ENCODE measurements at places on chromosomes 11 and 22. TPM values are rescaled to one million over a fixed set of nuclear protein-coding genes. Genes with fewer than 3 reads are reported as not detected.

GRCh38 chr22:50314455-50315288, 7.2 kb upstream of the PLXNB2 start:
- DNase-seq = peak; percentile 90
- peak overlapping the region; percentile 79 for H3K4me3 ChIP-seq
- peaks cover 22% of the 10 kb centered on the region for H3K4me1 ChIP-seq
- H3K27ac ChIP-seq = peak overlapping the region; percentile 91
- H3K36me3 ChIP-seq = no peaks in the 10 kb centered on the region

DNA sequence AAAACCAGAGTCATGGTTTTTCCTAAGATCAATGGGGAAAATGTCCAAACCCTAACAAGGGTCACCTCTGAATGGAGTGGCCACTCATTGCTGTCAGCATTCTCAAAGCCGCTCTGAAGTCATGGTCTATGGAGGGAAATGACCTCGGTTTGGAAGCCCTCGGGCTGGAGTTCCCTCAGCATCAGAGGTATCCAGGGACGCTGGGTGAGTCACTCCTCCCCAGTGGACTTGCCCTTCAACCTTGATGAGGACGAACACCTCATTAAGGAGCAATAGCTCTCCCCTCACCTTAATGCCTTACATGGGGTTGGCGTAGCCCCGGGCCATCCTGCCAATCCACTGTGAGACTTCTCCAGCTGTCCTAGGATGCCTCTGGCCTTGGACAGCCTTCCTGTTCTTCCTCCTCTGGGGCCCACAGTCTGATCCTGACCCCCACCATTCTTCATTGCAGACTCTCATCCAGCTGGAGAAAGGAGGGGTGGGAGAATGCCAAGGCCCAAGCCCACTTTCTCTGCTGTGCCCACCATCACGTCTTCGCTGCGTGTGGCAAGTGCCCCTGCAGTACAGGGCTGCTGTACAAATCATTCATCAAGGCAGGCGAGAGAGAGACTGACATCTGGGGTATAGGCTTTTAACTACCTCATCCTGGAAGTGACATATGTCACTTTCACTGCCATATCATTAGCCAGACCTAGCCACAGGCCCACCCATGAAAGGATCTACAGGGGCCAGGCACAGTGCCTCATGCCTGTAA, 25.4 kb upstream of the MYH9 start:
- H3K27ac ChIP-seq = no peak overlapping the region
- peaks cover 40% of the 10 kb centered on the region for H3K4me1 ChIP-seq
- H3K36me3 ChIP-seq = no peaks in the 10 kb centered on the region
- no peak overlapping the region for H3K4me3 ChIP-seq
- no peak for DNase-seq

- H3K27ac ChIP-seq = no peak overlapping the region
- no peak for DNase-seq
- peaks cover 5% of the 10 kb centered on the region for H3K27me3 ChIP-seq
- no peaks in the 10 kb centered on the region for H3K4me1 ChIP-seq
Measured at GRCh38 chr11:112812729-112813128, 148.5 kb upstream of the NCAM1 start.

- H3K27me3 ChIP-seq = no peaks in the 10 kb centered on the region
- peaks cover 8% of the 10 kb centered on the region for H3K36me3 ChIP-seq
- no peak for DNase-seq
- H3K4me1 ChIP-seq = peaks cover 7% of the 10 kb centered on the region
- no peak overlapping the region for H3K27ac ChIP-seq
Measured at GRCh38 chr22:29936186-29936585, 53.2 kb downstream of the MTMR3 start.

DNA sequence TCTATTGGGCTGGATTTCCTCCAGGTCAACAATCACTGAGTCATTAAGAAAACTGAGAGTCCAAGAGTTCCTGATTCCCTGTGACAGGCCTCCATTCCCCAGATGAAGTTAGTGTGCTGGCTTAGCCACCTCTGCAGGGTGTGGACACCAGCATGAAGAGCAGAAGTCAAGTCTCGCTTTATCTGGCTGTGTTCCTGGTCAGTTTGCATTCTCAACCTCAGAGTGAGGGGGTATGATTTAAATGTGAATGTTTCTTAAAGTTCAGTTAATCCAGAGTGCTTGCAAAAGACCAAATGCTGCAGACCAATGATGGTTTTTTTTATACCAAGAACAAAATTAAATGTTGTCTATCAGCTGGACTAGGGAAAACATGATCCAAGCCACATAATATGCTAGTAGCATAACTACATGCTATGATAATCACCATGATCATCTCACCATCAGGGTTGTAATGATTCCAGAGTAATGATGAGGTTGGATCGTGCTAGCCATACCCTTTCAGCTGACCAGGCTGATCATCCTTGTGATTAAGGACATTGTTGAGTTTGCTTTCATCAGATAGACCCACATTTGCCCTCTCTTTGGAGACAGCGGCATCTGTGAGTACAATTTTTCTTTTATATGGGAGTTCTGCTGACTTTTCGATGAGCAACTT, 145.8 kb upstream of the ARHGAP20 start:
- H3K4me1 ChIP-seq = no peaks in the 10 kb centered on the region
- peaks cover 4% of the 10 kb centered on the region for H3K27me3 ChIP-seq
- no peak overlapping the region for H3K4me3 ChIP-seq
- no peak overlapping the region for H3K27ac ChIP-seq
- no peaks in the 10 kb centered on the region for H3K36me3 ChIP-seq
- DNase-seq = no peak

DNA sequence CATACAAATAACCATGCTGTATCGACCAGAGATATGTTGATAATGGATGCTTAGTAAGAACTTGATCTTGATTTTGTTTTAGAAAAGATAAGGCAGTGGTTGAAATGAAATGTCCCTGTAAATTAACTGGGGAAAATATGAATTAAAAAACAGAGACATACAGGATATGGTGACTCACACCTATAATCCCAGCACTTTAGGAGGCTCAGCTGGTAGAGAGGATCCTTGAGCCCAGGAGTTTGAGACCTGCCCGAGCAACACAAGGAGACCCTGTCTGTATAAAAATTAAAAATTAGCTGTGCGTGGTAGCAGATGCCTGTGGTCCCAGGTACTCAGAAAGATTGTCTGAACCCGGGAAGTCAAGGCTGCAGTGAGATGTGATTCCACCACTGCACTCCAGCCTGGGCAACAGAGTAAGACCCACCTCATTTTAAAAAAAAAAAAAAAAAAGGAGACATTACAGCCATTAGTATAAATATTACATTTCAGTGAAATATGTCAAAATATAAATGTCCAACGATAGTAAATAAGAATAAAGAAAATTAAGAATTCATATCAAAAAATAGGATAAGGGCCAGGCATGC, 4.6 kb downstream of the PICALM start:
- peak overlapping the region; percentile 34 for H3K4me3 ChIP-seq
- H3K27me3 ChIP-seq = no peaks in the 10 kb centered on the region
- H3K4me1 ChIP-seq = peaks cover 67% of the 10 kb centered on the region
- peaks cover 44% of the 10 kb centered on the region for H3K36me3 ChIP-seq

- DNase-seq = no peak
- peaks cover 10% of the 10 kb centered on the region for H3K27me3 ChIP-seq
- H3K4me1 ChIP-seq = peaks cover 4% of the 10 kb centered on the region
- H3K27ac ChIP-seq = no peak within 1 kb of the TSS
- H3K36me3 ChIP-seq = peaks cover 18% of the 10 kb centered on the region
- no peak within 1 kb of the TSS for H3K4me3 ChIP-seq
Measured at GRCh38 chr11:62689421-62690183, at the start of gene LRRN4CL. TSS of gene LRRN4CL (minus strand) at chr11:62689530. CDS start at chr11:62688508, 1,022 bp downstream.

- peaks cover 39% of the 10 kb centered on the region for H3K27me3 ChIP-seq
- no peaks in the 10 kb centered on the region for H3K36me3 ChIP-seq
- no peak overlapping the region for H3K4me3 ChIP-seq
- no peaks in the 10 kb centered on the region for H3K4me1 ChIP-seq
Measured at GRCh38 chr22:20656902-20657836, 116.7 kb upstream of the SERPIND1 start.

- H3K36me3 ChIP-seq = peaks cover 22% of the 10 kb centered on the region
- no peak for DNase-seq
- H3K4me1 ChIP-seq = no peaks in the 10 kb centered on the region
Measured at GRCh38 chr22:26700886-26701285, 43.5 kb downstream of the MIAT start.

GRCh38 chr11:47480762-47481161, 31.8 kb upstream of the RAPSN start:
- no peaks in the 10 kb centered on the region for H3K4me1 ChIP-seq
- H3K4me3 ChIP-seq = no peak overlapping the region
- H3K36me3 ChIP-seq = peaks cover 71% of the 10 kb centered on the region
- no peak for DNase-seq

GRCh38 chr11:17385926-17386325, 2.5 kb downstream of the KCNJ11 start:
- H3K36me3 ChIP-seq = no peaks in the 10 kb centered on the region
- peaks cover 17% of the 10 kb centered on the region for H3K4me1 ChIP-seq
- no peak overlapping the region for H3K4me3 ChIP-seq
- H3K27me3 ChIP-seq = peaks cover 6% of the 10 kb centered on the region
- H3K27ac ChIP-seq = peak overlapping the region; percentile 43
- DNase-seq = no peak

DNA sequence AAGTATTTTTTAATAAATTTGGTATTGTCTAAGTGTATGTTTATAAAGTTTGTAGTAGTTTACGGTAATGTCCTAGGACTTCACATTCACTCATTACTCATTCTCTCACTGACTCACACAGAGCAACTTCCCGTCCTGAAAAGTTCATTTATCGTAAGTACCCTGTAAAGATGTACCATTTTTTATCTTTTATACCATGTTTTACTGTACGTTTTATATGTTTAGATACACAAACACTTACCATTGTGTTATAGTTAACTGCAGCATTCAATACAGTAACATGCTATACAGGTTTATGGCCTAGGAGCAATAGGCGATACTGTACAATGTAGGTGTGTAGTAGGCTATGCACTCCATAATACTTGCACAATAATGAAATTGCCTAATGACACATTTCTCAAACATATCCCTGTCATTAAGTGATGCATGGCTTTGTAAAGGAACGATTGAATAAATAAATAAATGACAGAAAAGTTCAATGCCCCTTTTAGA, 12.5 kb upstream of the CARD18 start:
- H3K4me3 ChIP-seq = no peak overlapping the region
- no peak for DNase-seq
- H3K36me3 ChIP-seq = no peaks in the 10 kb centered on the region

- H3K27me3 ChIP-seq = peaks cover 34% of the 10 kb centered on the region
- peaks cover 3% of the 10 kb centered on the region for H3K4me1 ChIP-seq
- H3K4me3 ChIP-seq = no peak overlapping the region
- DNase-seq = no peak
- H3K27ac ChIP-seq = no peak overlapping the region
Measured at GRCh38 chr11:120285256-120285655, 39.8 kb upstream of the TLCD5 start.

GRCh38 chr11:109425554-109425953, 3.6 kb downstream of the C11orf87 start:
- peaks cover 24% of the 10 kb centered on the region for H3K27me3 ChIP-seq
- no peaks in the 10 kb centered on the region for H3K36me3 ChIP-seq
- no peak overlapping the region for H3K4me3 ChIP-seq
- DNase-seq = no peak

DNA sequence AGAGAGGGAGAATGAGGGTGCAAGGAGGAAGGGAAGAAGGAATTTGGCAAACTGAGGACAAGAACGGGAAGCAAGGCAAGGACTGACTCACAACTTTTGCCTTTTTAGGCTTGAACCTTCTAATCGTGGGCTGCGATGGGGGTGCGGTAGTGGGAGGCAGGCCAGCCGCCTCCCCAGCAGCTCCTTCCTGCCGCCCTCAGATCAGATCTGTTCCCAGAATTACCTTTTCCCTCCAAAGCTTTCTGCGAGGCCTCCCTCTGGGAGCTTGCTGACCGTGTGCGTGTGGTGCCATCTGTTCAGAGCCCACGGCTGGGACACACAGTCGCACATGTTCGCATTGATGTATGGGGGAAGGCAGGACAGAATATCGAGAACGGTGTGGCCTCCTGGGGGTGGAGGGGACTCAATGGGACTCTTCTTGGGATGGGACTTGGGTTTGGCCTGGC, 86.9 kb upstream of the PARVA start:
- peaks cover 18% of the 10 kb centered on the region for H3K4me1 ChIP-seq
- H3K27me3 ChIP-seq = no peaks in the 10 kb centered on the region
- H3K27ac ChIP-seq = peak overlapping the region; percentile 62
- no peak overlapping the region for H3K4me3 ChIP-seq
- no peaks in the 10 kb centered on the region for H3K36me3 ChIP-seq
- no peak for DNase-seq

DNA sequence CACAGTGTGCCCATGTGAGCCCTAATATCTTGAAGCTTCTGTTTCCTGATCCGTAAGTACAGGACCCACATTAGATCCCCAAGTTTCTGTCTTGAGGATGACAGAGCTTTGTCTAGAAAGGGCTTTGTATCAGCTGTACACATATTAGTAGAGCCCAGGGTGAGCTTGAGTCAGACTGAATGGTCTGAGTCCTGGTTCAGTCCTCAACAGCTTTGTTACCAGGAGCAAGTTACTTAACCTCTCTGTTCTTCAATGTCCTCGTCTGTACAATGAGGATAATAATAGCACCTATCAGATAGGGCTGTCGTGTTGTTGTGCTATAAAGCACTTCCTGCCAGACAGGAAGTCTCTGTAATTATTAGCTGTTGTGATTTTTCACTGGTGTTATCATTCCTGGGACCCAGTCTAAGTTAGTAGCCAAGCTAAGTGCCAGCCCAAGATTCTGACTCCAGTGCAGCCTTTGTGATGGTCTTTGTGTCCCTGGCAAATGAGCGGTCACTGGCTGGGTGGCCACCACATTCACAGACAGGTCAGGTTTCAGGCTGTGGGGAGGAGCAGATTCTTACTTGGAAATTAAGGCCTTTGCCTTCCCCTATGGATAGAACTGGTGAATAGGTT, 6.8 kb downstream of the TOM1 start:
- no peak overlapping the region for H3K4me3 ChIP-seq
- H3K36me3 ChIP-seq = peaks cover 3% of the 10 kb centered on the region
- peaks cover 62% of the 10 kb centered on the region for H3K4me1 ChIP-seq
- H3K27me3 ChIP-seq = no peaks in the 10 kb centered on the region

GRCh38 chr11:11491589-11491988, 130.2 kb downstream of the GALNT18 start:
- no peak overlapping the region for H3K27ac ChIP-seq
- no peaks in the 10 kb centered on the region for H3K27me3 ChIP-seq
- H3K36me3 ChIP-seq = no peaks in the 10 kb centered on the region
- DNase-seq = no peak

DNA sequence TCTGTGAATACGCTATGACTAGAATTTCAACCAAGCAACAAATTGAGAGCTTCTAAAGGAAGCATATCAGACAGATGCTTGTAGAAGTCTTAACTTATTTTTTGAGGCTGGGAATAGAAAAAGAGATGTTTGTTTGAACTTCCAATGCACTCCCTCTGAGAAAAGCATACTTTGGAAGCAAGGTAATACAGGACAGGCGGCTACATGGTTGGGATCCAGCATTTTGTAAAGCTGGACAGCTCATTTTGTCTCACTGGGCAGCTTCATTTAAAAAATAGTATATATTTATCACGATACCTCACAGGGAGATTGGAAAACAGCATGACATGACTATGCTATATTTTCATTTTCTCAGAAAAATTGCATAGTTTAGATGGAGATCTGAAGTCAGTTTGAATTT, 821.3 kb upstream of the API5 start:
- H3K4me1 ChIP-seq = no peaks in the 10 kb centered on the region
- H3K27ac ChIP-seq = no peak overlapping the region
- H3K4me3 ChIP-seq = no peak overlapping the region
- no peaks in the 10 kb centered on the region for H3K36me3 ChIP-seq
- no peaks in the 10 kb centered on the region for H3K27me3 ChIP-seq

SLC16A8 gene
- total RNA-seq = not detected

GRM5 gene
- total RNA-seq = not detected

MMP13 gene
- total RNA-seq = not detected

OR8G1 gene
- not detected for total RNA-seq

CALCB gene
- total RNA-seq = 0.79 TPM

PIK3IP1 gene
- total RNA-seq = 16.1 TPM

OR2D2 gene
- not detected for total RNA-seq

NPTXR gene
- 0.68 TPM for total RNA-seq

WNT11 gene
- 0.83 TPM for total RNA-seq

Measured in activated CD8-positive, alpha-beta T cell treated with anti-CD3 and anti-CD28 coated beads, Interleukin-2, amount 10 ng/mL, durations not matched to agents 7 days and 5 days (primary cell).